ENCODE measurements at places on chromosomes 16 and 17. TPM values are rescaled to one million over a fixed set of nuclear protein-coding genes. Genes with fewer than 3 reads are reported as not detected.
A peak's percentile ranks its signal among the peaks of the same experiment; 100 is the strongest.

- peaks cover 5% of the 10 kb centered on the region for H3K27me3 ChIP-seq
- no peak overlapping the region for H3K4me3 ChIP-seq
- H3K27ac ChIP-seq = no peak overlapping the region
- peaks cover 7% of the 10 kb centered on the region for H3K36me3 ChIP-seq
- H3K4me1 ChIP-seq = peaks cover 4% of the 10 kb centered on the region
Measured at GRCh38 chr17:61205401-61205800, 194.2 kb upstream of the TBX2 start.

OTOA gene
- 0.14 TPM for total RNA-seq

GRCh38 chr16:87062569-87063442 is 254.4 kb downstream of the C16orf95 start:
- no peaks in the 10 kb centered on the region for H3K36me3 ChIP-seq
- H3K27me3 ChIP-seq = peaks cover 32% of the 10 kb centered on the region
- H3K4me3 ChIP-seq = no peak overlapping the region
- H3K4me1 ChIP-seq = peaks cover 6% of the 10 kb centered on the region
- DNase-seq = peak; percentile 52

- peak overlapping the region; percentile 78 for H3K4me3 ChIP-seq
- no peaks in the 10 kb centered on the region for H3K36me3 ChIP-seq
- DNase-seq = no peak
- peaks cover 2% of the 10 kb centered on the region for H3K4me1 ChIP-seq
- H3K27ac ChIP-seq = peak overlapping the region; percentile 77
- no peaks in the 10 kb centered on the region for H3K27me3 ChIP-seq
Measured at GRCh38 chr16:89052890-89053724, 40.5 kb upstream of the ACSF3 start.

GRCh38 chr16:10663146-10663545 is 31.6 kb downstream of the TEKT5 start:
- H3K27ac ChIP-seq = no peak overlapping the region
- H3K4me3 ChIP-seq = no peak overlapping the region
- H3K27me3 ChIP-seq = peaks cover 2% of the 10 kb centered on the region
- no peaks in the 10 kb centered on the region for H3K36me3 ChIP-seq
- H3K4me1 ChIP-seq = no peaks in the 10 kb centered on the region
- no peak for DNase-seq

DNA sequence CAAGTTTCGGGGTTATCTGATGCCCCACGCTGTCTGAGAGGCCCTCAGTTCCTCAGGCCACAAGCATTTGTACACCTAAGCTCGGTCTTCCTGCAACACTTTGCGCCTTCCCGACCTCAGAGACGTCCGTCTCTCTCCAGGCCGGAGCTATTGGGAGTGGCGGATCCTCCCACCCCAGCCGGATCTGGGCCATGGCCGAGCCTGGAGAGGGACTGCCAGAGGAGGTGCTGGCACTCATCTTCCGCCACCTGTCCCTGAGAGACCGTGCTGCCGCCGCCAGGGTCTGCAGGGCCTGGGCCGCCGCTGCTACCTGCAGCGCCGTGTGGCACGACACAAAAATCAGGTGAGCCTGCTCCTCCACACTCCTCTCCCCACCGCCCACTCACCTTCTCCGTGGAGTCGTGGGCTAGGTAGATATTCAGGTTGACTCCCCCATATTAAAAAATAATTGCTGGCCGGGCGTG is 1.9 kb downstream of the FBXL8 start:
- peak overlapping the region; percentile 42 for H3K4me3 ChIP-seq
- H3K36me3 ChIP-seq = peaks cover 13% of the 10 kb centered on the region
- H3K27ac ChIP-seq = no peak overlapping the region
- peaks cover 40% of the 10 kb centered on the region for H3K4me1 ChIP-seq
- DNase-seq = peak; percentile 31

HAS3 gene
- total RNA-seq = 1.2 TPM

GRCh38 chr16:57585051-57585687 is 42.7 kb downstream of the ADGRG5 start:
- no peaks in the 10 kb centered on the region for H3K27me3 ChIP-seq
- H3K36me3 ChIP-seq = peaks cover 12% of the 10 kb centered on the region
- DNase-seq = no peak
- H3K4me1 ChIP-seq = peaks cover 42% of the 10 kb centered on the region
- peak overlapping the region; percentile 30 for H3K27ac ChIP-seq

GNAO1 gene
- 5.7 TPM for total RNA-seq

DNA sequence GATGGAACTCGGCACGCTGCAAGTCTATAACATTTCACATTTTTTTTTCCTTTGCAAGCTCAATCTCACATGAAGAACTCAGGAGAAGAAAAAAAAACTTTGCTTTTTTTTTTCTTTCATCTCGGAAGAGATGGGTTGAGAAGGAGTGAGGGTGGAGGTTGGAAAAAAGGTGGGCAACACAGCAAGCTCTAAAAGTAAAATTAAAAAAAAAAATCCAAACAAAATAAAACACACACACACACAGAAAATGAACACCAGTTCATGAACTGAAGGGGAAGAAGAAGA is 2.5 kb downstream of the MAF start:
- DNase-seq = no peak
- peak overlapping the region; percentile 58 for H3K4me3 ChIP-seq
- H3K27ac ChIP-seq = no peak overlapping the region
- peaks cover 67% of the 10 kb centered on the region for H3K27me3 ChIP-seq

TEKT5 gene
- total RNA-seq = not detected

DNA sequence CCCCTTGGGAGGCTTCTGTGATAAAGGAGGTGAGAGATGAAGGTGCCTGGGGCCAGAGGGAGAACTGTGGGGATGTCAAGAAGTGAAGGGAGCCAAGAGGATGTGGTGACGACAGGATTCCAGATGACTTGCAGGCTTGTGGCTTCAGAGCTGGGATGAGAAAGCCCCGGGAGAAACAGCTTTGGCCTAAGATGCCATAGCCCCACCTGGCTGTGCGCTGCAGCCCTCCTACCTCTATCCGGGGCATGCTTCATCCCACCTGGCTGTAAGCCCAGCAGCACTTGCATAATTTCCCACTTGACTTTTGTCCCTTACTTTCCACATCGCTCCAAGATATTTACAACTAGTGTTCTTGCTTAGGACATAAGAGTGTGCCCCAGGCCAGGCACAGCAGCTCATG is 29.3 kb downstream of the GINS3 start:
- no peak overlapping the region for H3K27ac ChIP-seq
- no peaks in the 10 kb centered on the region for H3K36me3 ChIP-seq
- DNase-seq = no peak
- H3K27me3 ChIP-seq = peaks cover 24% of the 10 kb centered on the region
- H3K4me3 ChIP-seq = no peak overlapping the region

KRT33A gene
- total RNA-seq = not detected

Measured in activated naive CD8-positive, alpha-beta T cell treated with anti-CD3 and anti-CD28 coated beads, Interleukin-2, amount 10 ng/mL, durations not matched to agents 7 days and 5 days (primary cell).